ENCODE measurements at places on chromosomes 13 and 19.

DNA sequence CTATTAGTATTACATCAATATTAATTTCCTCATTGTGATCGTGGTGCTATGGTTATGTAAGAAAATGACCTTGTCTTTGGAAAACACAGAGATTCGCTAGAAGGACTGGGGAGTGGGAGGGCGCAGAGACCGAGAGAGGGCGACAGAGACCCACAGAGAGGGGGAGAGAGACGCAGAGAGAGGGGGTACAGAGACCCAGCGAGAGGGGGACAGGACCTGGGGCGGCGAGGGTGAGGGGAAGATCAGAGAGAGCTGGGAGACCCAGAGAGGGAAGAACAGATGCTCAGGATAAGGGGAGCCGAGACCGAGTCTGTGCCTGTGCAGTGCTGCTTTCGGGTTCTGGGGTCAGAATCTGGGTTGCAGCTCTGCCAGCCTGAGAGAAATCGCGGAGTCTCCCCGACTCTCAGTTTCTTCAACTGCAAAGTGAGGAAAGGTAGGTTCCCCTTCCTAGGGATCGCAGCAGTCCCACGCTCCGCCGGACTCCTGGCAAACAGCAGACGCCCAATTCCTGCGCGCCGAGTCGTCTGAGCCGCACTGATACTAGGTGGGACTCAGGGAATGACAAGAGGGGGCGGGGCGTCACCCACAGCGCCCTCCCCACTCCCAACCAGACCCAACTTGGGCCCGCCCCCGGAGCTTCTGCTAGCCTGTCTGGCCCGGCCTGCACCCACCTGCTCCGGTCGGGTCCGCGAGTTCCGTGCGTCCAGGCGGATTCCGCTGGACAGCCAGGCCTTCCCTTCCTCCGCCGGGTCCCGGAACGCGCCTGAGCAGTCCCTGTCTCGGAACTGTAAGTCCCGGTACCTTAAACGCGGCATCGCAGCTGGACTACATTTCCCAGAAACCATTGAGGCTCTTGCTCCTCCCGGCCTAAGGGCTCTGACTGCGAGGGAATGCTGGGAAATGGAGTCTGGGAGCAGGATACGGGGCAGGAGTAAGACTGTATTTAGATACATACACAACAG is 15.3 kb downstream of the IZUMO2 start:
- peak; percentile 82 for DNase-seq

- no peak for DNase-seq
Observed at GRCh38 chr19:710767-711166, 2.0 kb downstream of the PALM start.

DNA sequence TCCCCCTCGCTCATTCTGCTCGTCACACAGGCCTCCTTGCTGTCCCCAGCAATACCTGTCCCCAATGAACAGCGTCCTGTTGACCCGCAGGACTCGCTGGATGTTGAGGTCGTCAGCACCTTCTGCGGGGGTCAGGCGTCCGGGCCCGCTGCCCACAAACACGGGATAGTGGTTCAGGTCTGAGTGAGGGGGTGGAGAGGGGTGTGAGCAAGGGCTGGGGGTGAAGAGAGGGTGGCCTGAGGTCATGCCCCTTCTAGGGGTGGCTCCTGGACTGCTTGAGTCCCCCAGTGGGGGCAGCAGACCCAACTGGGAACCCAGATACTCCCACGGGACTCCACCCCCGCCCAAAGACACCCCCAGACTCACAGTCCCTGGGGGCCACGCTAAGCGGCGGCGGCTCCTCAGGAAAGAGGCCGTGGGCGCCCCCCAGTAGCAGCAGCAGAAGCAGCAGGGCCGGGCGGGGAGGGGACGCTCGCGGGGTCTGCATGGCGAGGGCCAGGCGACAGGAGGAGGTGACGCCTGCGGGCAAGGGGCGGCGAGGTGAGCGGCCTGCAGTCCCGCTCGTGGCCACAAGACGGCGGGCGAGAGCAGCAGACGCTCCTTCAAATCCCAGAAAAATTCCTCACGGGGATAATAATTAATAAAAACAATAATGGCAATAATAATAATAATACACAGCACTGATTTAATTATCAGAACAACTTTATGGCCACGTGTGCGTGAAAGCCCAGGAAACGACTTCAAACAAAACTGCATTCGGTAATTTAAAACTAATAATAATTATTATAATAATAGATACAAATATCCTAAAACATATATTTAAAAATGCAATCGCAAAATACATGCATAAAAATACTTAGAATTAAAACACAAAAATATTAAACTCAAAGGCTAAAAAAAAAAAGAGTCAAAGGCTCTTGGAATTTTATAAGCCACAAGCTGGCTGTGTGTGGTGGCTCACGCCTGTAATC is 1.2 kb downstream of the SEMA6B start:
- DNase-seq = peak; percentile 45

DNA sequence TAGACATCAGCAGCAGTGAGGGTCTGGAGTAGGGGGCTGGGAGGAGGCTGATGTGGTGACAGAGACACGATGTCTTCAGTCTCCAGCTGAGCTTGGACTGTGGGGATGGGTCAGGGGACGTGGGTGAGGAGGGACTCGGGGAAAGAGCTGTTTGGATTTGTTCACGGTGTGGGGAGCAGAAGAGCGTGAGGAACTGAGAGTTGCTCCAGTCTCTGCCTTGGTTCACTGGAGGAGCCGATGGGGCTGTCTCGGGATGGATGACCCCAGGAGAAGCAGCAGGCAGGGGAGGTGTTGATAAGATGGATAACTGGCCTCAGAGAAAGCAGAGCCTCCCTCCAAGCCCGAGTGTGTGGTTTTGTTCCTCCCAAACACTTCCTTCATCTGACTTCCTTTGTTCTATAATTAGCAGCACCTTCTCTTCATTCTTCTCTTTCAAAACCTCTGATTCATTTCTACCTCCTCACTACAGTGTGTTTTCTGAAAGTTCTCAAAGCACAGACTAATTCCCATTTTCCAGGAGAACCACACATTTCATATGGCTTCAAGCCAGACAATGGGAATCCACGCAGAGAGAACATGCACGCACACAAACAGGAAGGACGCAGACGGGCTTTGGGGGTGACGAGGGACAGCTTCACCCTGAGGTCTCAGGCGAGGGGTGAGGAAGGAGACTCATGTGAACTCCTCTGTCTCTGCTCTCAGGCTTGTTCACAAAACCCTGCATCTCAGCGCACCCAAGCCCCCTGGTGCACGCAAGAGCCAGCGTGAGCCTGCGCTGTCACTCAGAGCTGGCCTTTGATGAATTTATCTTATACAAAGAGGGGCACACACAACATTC is 18.6 kb downstream of the LAIR2 start:
- no peak for DNase-seq

DNA sequence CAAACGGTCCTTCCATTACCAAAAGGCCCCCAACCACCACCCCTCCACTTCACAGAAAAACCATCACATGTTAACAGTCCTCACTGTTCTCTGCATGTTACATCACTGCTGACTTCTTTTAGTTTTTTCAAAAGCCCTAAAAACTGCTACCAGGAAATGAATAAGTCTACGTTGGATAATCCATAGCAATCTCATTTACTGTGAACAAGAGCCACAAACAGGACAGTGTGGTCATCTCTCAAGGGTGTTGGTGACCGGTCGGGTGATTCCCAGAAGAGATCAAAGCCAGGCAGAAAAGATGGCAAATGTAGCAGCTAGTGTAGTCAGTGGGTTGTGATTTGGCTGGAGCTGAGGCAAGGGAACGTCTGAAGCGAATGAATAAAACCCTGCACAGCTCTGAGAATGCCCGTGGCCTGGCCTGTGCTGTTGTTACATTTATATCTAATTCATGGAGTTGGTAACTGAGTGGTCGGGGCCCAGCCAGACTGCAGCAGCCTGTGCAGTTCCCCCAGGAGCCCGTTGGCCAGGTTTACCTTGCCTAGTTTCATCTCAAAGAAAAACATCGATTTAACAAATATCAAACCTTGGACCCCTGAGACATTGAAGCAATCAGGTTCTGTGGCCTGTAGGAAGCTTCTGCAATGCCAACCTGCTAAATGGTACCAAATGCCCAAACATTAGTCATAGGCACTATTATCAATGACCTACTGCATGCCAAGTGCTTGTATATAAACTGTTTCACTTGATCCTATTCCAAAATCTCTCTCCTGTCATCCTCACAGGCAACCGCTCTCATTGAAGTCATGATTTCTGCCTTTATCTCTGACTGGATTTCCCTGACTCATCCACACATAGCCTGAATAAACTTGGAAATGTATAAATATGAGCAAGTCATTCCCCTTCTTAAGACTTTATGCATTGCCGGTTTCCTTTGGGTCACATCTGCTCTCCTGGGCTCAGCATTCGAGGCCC is 153.8 kb upstream of the SERP2 start:
- DNase-seq = peak; percentile 49

DNA sequence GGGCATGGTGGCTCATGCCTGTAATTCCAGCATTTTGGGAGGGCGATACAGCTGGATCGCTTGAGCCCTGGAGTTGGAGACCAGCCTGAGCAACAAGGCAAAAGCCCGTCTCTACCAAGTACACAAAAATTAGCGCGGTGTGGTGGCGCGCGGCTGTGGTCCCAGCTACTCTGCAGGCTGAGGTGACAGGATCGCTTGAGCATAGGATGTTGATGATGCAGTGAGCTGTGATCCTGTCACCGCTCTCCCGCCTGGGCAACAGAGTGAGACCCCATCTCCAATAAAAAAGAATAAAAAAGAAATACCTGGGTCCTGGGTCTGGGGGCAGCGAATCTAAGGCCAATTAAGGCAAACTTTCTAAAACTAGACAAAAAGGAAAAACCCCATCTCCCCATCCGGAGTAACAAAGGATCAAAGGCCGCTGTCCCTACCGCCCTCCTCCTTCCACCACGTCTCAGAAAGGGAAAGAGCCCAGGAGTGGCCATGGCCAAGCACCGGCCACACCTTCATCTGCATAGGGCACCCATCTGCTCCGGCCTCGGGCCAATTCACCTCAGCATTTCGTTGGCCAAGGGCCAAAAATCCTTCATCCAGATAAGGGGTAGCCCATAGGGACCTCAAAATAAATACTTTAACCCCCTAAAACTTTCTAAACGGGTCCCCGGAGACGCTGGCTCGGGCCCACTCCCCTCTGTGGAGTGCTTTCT is 851 bp downstream of the ZNF320 start:
- peak; percentile 41 for DNase-seq

DNA sequence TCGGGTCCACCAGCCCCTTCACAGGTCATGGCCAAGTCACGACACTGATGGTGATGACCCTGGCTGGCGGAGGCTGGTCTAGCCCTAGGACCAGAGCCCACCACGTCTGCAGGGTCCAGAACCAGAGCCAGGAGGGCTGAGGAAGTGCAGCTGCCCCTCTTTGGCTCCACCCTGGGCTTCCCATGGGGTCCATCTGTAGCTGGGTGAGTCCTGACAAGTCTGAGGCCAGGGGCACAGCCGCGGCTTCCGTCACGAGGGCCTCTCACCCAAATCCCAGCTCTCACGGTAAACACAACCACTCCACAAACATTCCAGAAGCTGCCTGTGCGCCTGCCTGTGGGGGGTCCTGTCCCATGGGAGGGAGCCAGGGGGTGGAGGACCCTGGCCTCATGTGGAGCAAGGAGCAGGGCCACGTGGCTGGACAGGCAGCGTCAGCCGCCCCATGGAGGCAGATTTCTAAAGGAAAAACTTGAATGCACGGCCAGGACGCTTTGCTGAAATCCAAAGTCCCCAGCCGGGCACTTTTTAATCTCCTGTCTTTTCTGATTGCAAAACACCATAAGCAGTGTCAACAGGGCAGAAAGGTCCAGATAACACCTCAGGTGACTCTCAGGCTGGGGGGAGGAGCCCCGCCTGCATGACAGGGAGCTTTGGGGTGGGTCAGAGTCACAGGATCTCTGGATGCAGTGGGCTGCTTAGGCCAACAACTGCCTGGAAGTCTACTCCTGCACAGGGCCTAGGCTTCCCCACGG is 29.9 kb downstream of the CEBPG start:
- DNase-seq = no peak

DNA sequence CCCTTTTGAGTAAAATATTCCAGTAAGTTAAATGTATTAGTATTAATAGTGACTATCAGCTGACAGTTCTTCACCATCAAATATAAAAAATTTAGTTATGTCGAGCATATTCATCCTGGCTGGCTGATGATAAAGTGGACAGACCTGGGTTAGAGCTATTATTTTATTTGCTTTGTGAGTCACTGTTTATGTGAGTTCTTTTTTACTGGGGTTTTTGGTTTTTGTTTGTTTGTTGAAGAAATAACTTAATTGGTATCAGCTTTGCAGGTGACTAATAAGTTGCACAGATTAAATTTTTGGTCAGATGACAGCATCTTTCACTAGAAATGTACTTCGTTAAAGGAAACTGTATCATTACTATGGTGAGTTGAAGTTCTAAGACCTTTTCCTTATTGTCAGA is 224.7 kb downstream of the GGACT start:
- peak; percentile 65 for DNase-seq

DNA sequence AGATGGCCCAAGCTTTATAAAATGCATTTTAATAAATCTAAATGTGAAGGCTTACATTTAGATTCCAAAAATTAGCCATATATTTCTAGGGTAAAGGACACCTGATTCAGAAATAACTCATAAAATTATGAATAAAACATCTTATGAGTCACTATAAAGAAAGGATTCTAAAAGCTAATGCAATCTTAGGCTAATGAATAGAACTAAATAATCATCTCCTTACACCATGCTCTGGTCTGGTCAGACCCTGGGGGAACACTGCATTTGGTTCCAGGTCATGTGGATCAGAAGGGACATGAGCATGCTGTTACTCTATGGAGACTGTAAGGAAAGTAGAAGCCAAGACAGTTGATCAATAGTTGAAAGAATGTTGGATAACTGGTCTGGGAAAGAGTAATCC is 370.4 kb downstream of the NDFIP2 start:
- no peak for DNase-seq

- no peak for DNase-seq
Observed at GRCh38 chr19:5672708-5673459, 7.4 kb downstream of the MICOS13 start.

GRCh38 chr13:50119591-50119990 is 104.3 kb downstream of the KCNRG start:
- DNase-seq = no peak

DNA sequence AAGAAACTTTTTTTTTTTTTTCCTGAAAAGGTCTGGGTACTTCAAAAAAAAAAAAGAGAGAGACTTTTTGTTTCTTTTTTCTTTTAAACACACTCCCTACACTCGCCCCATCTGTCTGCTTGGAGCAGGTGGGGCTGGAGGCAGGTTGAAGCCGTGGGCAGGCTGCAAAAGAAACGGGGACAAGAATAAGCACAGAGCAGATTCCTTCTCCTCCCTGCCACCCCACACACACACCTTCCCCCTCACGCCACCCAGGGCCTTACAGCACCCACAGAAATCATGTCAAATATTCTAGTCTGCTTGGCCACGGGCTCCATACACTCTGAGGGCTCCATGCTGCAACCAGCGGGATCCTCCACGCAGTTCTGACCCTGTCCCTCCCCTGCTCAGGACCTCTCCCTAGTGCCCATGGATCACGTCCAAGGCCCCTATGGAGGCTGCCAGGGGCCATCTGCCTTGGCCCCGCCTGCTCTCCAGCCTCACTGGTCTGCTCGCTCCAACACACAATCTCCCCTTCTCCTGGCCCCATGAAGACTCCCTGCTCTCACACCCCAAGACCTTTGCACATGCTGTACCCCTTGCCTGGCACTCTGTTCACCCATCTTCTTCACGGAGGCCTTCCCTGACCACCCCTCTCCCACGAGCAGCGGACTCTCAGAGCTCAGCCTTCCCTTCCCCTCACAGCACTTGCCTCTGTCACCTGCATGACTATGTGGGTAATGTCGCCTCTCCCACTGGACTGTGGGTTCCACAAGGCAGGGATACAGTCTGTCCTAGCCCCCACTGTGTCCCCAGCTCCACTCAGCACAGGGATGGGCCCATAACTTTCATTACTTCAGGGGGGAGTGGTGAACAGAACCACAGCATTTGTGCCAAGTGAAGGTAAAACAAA is 11.4 kb downstream of the AKT2 start:
- DNase-seq = no peak
